ENCODE measurements at places on chromosomes 7 and 10.

GRCh38 chr10:131841131-131841660 is 59.6 kb upstream of the PPP2R2D start:
- no peak for DNase-seq

DNA sequence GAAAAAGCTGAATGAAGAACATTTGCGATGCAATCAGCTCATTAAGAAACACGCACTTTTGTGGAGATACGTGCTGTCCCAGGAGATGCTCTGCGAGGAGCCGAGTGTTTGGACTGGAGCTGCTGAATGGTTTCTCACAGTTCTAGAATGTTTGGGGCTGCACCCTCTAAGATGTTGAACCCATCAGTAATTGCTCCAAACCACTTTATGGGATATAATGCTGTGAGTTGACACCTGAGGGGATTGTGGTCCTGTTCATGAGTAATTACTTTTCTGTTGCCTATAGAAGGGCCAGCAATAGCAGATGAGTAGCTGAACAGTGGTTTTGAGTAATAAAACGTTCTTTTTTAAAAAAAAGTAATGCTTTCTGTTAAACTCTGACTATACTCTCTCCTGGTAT is 63.1 kb downstream of the IKZF1 start:
- no peak for DNase-seq

DNA sequence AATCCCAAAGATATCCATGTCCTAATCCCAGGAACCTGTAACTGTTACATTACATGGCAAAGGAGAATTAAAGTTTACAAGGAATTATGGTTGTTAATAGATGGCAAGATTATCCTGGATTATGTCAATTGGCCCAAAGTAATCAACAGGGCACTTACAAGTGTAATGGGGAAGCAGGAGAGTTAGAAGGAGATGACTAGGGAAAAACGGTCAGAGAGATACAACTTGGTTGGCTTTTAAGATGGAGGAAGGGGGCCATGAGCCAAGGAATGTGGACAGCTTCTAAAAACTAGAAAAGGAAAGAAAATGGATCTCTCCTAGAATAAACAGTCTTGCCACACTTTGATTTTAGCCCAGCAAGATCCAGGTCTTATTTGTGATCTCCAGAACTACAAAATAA is 3.3 kb downstream of the JMJD1C start:
- no peak for DNase-seq

GRCh38 chr7:132130497-132130896 is 445.8 kb downstream of the PLXNA4 start:
- no peak for DNase-seq

GRCh38 chr7:30970594-30971094 is 6.9 kb downstream of the GHRHR start:
- DNase-seq = peak; percentile 52

DNA sequence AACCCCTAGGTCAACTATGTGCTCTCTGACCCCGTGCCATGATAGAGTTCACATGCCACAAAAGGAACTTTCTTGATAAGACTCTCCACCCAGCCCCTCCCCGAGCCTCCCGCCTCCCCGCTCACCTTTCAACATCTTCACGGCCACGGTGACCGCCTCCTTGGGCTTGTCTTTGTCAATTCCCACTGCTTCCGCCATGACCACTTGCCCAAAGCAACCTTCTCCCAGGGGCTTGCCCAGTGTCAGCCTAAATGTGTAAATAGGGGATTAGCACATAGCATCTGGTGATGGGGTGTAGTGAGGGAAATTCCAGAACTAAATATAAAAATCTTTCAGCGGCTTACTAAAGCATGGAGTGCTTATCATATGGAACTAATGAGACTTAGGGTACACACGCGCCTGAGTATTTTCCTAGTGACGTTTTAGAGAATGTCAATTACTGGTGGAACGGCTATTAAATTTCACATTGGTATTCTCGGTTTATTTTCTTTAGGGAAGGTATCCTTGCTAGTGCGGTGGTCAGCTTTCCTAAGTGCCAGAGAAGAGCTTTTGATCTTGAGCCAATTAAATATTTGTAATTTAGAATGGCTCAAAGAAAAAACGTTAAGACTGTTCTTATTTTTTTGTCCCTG is 97.4 kb downstream of the FGFR2 start:
- no peak for DNase-seq

GRCh38 chr10:13871011-13871410 is 284.2 kb downstream of the PRPF18 start:
- peak; percentile 89 for DNase-seq
